Activated naive CD4-positive, alpha-beta T cell treated with anti-CD3 and anti-CD28 coated beads, Interleukin-2, amount 50 U/mL, for 72 hours (primary cell): ENCODE measurements at places on chromosomes 3 and 15. TPM values are rescaled to one million over a fixed set of nuclear protein-coding genes. Genes with fewer than 3 reads are reported as not detected.

GRCh38 chr3:160554980-160555379 is 10.4 kb downstream of the KPNA4 start:
- DNase-seq, result no peak

DNA sequence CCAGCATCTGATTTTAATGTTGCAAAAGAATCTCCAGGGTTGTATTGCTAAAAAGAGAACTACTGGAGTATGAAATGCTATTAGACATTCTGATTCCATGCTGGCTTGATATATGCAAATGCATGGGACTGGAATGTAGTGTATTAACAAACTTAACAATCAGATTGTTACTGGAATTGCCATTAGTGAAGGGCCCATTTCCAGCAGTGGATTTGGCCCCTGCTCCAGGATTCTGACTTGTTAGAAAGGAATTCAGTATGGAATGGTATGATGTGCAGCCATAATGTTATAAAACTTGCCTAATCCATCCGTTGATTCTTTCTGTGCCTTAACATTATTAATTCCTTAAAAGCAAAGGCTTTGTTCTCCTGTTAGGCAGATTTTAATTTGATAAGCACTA is 7.9 kb downstream of the ARRDC4 start:
- no peak for DNase-seq

DNA sequence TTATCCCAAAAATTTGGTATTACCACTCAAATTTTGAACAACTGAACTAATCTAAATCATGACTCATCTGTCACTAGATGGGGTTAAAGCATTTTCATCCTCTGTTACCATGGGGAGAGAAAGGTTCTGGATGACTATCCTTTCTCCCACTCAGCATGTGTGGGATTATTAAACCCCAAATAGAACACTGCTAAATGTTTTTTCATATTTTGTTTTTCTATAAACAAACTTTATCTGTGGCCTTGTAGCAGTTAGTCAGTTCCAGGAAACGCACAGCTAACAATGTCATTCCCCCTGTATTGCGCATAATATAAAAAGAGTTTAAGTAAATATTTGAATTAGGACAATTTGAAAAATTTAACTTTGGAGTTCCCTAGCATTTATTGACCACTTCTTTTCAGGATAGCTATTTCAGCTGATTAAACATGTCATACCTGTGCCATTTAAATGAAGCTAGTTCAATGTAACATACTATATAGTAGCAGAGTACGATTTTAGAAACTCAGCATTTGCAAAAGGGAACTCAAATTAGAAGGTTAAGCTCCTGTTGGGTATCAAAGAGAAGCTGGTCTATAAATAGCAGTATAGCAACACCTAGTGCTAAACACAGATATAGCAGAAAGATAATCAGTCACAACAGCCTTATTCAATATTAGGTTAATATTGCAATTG is 9.2 kb upstream of the TMEM212 start:
- no peak for DNase-seq

- DNase-seq, result no peak
Measured at GRCh38 chr3:64082961-64083541, 59.8 kb upstream of the PSMD6 start.

DNA sequence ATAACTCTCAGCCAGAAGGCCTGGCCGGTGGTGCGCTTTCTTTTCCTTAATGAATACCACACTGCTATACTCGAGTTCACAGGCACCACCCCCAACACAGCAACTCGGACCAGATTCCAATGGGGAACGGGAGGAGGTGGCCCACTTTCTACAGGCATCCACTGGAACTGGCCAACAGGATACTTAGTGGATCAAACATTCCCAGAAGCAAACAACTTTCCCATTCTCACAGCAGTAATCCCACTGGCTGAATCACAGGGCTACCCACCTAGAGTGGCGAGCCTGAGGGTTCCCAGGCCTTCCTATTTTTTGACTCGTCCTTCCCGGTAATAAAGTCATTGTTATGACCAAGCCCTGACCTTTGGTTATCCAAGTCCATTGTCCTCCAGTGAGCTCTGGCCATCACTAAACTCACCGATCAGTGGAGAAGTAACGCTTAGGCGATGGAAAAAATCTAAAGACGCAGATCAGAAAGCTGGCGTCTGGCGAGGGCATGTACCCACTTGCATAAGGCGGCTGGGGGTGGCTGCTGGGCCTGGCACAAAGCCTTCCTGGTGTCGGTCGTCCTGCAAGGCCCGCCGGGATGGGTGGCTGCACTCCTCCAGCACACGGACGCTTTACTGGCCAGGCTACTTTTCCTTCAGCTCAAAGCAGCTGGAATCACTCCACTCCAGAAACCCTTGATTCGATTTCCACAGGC is 1.2 kb downstream of the EOGT start:
- no peak for DNase-seq

DNA sequence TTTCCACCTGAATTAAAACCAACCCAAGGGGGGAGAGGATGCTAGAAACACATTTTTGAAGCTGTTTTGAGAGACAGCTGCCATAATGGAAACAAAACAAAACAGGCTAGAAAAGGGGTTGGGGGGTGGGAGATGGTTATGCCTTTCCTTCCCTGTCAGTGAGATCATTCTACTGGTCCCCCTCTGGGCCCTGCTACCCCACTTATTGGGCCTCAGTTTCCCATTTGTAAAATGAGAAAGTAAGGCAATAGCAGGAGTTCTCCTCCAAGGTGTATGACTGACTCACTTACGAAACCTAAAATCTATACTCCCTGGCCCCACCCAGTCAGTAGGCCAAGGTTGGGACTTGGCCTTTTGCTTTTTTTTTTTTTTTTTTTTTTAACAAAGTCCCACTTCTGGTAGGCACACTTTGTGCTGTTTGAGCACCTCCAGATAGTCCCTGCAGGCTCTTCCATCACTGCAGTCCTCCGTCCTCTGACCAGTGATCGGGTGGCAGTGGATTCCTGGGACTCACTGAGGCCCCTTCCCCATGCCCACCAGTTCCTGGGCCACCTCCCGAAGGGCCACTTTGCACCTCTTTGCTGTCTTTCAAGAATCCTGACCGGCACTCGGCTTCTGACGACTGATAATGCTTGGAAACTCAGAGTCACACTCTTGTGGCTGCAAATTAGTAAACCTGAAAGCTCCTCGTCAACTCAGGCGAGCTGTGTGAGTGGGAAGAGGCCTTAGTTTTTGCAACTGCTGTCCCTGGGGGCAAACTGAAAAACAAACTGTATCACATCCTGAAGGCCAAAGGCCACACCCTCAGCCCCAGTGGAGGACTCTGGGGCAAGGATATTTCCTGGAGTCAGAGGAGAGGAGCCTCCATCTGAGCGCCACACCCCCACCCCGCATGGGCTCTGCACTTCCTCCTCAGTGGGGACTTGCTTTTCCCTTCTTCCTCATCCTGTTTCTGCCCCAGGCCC is 6.7 kb upstream of the PSTPIP1 start:
- peak; percentile 77 for DNase-seq

The GOLGA8G gene
- total RNA-seq, result not detected

The GPR87 gene
- total RNA-seq, result 1.3 TPM

DNA sequence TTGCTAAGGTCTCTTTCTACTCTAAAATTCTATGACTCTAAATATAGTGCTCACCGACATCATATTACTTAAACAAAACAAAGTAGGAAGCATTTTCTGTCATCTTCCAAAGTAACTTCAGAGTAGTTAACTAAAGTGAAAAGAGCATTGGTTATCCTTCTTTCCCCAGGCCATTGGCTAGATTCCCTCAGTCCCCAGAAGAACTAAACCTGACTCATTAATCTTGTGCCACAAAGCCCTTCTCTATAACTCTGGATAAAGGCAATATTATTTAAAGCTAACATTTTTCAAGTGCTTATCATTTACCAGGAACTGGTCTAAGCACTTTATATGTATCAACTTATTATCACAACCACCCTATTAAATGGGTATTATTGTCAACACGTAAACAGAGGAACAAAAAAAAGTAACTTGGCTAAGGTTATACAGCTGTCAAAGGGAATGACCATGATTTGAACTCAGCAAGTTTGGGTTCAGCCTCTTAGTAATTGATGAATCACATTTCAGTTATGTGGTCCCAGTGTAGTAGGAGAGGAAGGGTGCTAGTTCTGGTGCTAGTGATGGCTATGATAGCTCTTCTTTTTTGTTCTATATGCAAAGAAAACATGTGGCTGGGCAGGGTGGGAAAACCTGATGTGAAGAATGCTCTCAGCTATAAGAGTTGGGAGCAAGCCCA is 304.9 kb downstream of the FGF12 start:
- no peak for DNase-seq

DNA sequence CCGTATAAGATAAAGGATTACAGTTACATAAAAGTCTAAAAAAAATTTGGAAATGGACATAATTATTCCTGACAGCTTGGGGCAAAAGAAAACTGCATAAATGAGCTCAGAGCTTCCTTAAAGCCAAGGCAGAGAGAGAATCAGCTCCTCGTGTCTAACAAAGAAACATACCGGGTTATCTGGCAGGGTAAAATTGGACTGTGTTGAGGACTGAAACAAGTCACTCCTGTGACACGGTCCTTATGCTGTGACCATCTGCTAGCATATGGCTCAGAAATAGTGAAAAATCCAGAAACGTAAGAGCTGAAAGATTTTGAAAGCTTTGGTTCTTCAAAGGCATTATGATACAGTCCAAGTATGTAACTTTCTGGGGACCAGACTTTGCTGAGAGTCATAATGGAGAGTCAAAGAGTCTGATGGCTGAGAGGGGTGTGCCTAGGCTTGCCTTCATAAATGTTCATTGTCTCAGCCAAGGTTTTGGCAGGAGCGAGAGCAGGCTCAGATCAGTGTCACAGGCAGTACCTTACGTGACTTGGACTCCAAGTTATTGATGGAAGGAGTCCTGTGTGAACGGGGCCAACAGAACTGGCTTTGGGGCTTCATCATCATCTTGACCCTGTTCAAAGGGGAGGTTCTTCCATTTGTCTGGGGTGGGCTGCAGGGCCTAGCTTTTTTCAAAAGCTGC is 12.5 kb downstream of the MAP6D1 start:
- DNase-seq, result no peak

The PDIA3 gene
- 144 TPM for total RNA-seq

- no peak for DNase-seq
Measured at GRCh38 chr3:34067536-34068051, 269.2 kb downstream of the PDCD6IP start.

GRCh38 chr3:167739190-167739810 is 3.8 kb downstream of the SERPINI1 start:
- no peak for DNase-seq

DNA sequence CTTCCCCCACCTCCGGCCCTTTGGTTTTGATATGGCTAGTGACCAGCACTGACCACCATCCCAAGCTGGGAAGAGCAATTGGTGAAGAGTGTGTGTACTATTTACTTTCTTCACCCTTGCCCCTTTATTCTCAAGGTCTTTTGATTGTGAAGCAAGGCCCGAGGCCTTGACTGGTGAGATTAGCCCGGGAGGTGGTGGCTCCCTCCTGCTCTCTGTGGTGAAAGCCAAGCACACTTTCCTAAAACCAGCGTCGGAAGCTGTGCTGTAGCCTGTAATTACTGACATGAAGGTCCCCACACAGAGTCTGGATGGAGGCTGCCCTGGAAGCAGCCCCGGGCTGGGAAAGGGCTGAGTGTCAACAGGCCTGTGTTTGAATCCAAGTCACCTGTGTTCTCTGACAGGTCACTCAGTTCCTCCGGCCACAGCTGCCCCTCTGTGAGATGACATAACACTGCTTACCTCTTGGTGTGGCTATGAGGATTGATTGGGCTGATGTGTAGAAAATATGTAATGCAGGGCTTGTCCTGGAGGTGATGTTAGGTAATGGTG is 60.5 kb upstream of the PRR23C start:
- no peak for DNase-seq

DNA sequence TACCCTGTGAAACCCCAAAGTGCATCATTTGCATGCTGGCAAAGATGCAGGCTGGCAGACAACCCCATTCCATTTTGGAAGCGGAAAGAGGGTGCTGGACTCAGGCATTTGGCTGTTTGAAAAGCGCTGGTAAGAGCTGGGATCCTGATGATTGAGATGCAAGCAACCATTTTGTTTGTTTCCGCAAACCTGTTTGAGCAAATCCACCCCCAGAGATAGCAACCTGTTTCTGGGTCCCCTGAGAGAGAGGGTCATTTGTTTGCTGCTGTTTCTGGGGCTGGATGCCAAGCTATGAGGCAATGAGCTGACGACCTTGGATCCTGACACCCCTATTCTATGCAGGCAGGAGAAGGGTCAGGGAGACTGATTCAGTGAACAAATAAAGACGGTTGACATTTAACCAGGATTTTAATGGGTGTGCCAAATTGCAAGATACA is 9.8 kb downstream of the SLC6A1 start:
- DNase-seq, result no peak
